ENCODE measurements at places on chromosomes 11 and 22. TPM values are rescaled to one million over a fixed set of nuclear protein-coding genes. Genes with fewer than 3 reads are reported as not detected.

DNA sequence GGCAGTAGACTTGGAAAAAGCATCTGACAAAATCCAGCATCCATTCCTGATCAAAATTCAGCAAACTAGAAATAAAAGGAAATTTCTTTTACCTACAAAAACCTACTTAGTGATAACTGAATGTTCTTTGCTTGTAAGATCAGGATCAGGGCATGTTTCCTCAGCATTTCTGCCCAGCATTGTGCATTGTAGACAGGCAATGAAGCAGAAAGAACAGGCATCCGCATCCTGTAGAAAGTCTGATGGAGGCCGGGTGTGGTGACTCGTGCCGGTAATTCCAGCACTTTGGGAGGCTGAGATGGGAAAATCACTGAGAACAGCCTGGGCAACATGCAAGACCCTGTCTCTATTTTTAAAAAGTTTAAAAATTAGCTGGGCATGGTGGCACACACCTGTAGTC, 32.5 kb upstream of the PANX2 start:
- DNase-seq = no peak

- no peak for DNase-seq
Observed at GRCh38 chr11:110431674-110432073, 1.9 kb downstream of the FDX1 start.

DNA sequence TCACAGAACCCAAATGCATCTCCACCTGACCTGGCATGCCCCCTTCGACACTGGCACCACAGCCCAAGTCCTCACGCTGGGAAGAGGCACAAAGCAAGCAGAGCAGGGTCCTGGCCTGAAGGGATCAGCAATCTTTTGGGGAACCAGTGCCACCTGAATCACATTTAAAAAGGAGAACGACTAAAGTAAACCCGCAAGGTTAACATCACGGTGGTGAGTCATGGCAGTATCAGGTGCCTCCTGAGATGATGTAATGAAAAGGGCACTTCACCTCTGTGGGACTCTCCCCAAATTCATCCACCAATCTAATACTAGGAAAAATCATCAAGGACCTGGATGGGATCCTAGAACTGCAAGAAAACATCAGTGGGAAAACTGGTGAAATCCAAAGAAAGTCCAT, 44.9 kb downstream of the PACSIN2 start:
- no peak for DNase-seq

The ARHGAP20 gene
- total RNA-seq = 0.49 TPM

DNA sequence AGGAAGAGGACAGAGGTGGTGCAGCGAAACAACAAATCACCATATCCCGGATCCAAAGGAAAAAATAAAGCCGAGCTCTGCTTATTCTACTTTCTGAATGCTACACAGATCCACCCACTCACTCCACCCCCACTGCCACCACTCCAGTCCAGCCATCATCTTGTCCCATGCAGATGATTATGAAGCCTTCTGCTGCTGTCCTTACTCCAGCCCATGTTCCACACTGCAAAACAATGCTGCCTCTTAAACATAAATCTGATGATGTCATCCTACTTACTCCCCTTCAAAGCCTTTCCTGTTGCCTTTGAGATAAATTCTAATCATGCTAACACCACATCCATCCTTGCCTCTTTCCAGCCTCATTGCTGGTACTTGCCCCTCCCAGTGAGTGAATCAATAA, 6.5 kb upstream of the DRD2 start:
- DNase-seq = no peak

The OR51B4 gene
- total RNA-seq = not detected

The FXYD6 gene
- 9.7 TPM for total RNA-seq

The OR4D10 gene
- total RNA-seq = not detected

The BTBD10 gene
- 6.5 TPM for total RNA-seq

DNA sequence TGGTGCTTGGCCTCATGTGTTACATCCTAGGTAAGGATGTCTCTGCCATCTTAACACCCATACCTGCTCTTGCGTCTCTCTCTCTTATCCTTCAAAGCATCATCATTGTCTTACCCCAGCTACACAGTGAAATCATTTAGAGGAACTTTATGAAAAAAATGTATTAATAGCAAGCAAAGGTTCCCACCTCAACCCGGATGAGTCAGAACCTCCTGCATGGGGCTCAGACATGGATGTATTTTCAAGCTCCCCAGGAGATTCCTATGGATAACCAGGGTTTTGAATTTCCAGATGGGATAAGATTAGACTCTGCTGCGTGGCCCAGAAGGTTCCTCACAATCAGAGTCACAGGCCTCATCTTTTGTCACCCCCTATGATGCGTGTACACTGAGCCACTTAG, 89.1 kb upstream of the NNMT start:
- DNase-seq = no peak

GRCh38 chr11:122293296-122294023, 177.4 kb upstream of the BLID start:
- no peak for DNase-seq

GRCh38 chr11:8408151-8408941, 144.7 kb upstream of the LMO1 start:
- no peak for DNase-seq

GRCh38 chr22:23752750-23753149, 1.5 kb downstream of the VPREB3 start:
- no peak for DNase-seq

DNA sequence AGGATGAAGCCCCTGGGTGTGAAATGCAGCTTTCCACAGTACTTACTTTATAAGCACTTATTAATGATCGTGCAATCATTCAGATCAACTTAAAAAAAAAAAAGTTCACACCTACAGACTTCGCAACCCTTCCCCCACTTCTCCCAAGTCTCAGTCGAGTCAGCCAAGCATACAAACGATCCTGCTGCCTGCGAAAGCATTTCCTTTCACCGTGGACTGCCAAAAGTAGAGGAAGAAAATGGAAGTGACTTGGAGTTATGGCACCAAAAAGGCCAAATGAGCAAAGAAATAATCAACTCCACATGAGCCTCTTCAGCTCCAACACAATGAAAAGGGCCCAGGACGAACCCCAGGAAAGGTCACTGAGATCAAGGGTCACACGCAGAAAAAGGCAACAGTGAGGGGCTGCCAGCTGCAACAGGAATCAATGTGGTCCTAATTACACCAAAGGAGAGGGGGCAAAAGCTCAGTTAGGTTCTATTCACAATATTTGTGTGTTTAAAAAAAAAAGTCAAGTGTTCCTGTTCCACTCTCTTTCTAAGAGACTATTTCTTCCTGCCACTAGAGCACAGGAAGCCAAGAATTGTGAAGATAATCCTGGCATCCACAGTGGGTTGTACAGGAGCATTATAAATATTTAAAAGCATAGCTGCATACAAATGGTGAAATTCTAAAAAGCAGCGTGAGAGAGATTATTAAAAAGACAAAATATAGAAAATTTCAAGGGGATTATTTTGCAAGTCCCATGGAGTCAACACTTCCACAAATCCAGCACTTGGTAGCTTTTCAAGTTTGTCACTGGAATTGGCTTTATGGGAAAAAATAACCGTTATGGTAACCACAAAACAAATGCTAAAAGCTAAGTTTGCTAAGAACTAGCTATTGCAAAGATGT, 28.4 kb downstream of the CDON start:
- no peak for DNase-seq

The TMEM121B gene
- total RNA-seq = 0.43 TPM

GRCh38 chr11:102592634-102593581, 32.2 kb downstream of the MMP20 start:
- DNase-seq = no peak

The GLYATL2 gene
- total RNA-seq = not detected

DNA sequence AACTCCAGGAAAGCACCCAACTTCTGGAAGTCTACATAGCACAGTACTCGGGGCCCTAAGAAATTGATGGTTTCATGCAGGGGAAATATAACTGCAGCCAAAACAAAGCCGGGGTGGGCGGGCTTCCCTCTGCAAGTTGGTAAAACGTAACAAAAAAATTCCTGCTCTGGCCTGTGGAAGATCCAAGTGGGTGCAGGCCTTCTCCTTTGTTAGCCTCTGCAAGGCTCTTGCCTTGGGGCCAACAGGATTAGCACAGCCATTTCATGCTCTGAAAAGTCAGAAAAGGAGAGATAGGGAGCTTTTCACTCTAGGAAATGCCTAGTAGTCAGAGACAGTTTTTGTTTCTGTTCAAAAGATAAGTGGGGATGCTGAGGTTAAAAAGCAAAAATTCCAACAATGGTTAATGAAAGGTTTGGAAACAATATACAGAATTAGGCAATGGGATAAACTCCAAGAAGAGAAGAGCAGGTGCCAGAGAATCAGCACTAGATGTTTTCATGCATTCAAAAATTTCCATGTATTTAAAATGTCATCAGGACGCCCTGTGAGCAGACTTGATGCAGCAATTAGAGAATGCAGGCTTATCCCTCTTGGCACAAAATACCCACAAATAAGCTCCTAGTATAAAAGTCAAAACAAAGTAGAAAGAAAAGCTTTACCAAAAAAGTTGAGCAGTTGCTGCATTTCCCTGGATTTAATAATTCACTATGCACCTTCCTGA, 72.3 kb upstream of the CHRM4 start:
- DNase-seq = no peak

- no peak for DNase-seq
Observed at GRCh38 chr22:36925388-36926290, 12.2 kb downstream of the CSF2RB start.

Data from pancreas (tissue), 10 donors.